ENCODE measurements at places on chromosomes 5 and 9.

DNA sequence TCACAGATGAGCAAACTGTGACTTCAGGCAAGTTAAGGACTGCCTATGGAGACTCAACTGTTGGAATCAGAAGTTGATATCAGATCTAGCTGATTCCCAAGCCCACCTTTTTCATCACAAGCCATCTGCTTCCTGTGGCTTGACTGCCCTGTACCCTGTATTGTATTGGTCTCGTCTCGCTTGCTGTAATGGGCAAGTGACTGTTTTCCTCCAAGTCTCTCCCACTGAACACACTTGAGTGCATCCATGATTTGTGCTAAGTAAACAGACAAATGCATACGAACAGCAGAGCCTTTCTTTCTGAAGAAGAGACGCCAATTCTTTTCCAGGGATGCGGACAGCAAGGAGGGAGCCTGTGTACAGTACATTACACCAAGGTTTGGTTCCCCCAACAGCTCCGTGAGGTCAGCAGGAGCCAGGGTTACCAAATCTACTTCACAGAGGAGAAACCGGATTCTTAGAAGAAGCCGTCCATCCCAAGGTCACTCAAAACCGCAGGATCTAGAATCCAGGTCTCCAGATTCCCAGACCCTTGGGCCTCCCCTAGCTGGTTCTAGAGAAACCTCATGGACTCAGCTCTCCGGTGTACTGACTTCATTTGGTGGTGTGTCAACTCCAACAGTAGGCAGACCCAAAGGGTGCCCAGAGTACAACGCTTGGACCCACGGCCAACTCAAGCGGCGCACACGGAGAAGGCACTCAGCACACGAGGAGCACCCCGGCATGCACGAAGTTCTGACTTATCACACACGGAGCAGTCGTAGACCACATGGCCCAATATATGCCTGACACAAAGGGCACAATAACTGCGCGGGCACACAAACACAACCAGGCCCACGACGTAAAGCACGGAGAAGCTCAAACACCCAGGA lies 1.1 kb downstream of the BAG1 start:
- no peak for DNase-seq

- no peak for DNase-seq
Measured at GRCh38 chr9:4706971-4707622, 27.7 kb downstream of the CDC37L1 start.

DNA sequence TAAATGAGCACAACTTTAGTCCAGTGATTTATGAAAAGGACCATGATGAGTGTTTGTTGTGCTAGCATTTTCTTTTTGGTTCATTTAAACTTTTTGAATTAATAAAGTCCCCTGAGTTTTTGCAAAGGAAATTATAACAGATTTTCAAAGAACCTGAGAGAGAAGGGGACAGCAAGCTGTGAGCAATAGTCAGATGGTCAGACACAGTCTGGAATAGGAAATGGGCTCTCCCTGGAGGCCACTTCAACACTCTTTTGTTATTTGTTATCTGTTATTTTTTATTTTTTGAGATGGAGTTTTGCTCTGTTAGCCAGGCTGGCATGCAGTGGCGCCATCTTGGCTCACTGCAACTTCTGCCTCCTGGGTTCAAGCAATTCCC lies 171.1 kb downstream of the ARHGEF28 start:
- DNase-seq: no peak

DNA sequence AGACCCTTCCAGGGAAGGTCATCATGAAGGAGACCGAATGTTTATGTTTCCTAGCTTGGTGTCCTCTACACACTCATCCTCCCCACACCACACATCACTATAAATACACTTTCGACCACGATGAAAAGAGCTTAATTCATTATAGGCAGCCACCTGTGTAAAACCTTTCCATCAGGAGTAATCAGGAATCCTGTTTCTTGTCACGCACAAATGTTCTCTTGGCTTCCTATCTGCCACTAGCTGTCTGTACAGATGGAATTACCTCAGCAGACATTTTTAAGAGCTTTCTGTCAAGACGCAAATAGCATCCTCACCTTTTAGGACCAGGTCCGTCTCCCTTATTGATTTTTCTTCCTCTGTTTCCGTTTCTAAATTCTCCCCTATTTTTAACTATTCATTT lies 79.1 kb downstream of the CYFIP2 start:
- no peak for DNase-seq

DNA sequence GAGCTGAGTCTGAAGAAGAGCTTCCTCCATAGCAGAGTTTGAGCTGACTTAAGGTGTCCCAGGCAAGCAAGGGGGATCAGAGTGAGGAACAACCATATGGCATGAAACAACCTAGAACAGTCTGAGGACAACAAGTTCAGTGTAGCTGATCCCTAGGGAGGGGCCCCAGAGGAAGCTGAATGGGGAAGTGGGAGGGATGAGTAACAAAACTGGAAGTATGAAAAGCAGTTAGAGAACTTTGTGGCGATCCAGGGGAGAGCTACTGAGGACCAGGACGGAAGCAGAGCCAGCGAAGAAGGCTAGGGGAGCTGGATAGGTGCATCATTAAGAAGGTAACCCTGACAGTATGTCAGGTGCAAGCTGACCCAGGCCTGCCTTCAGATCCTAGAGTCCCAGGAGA lies 580.8 kb downstream of the BNC2 start:
- no peak for DNase-seq

DNA sequence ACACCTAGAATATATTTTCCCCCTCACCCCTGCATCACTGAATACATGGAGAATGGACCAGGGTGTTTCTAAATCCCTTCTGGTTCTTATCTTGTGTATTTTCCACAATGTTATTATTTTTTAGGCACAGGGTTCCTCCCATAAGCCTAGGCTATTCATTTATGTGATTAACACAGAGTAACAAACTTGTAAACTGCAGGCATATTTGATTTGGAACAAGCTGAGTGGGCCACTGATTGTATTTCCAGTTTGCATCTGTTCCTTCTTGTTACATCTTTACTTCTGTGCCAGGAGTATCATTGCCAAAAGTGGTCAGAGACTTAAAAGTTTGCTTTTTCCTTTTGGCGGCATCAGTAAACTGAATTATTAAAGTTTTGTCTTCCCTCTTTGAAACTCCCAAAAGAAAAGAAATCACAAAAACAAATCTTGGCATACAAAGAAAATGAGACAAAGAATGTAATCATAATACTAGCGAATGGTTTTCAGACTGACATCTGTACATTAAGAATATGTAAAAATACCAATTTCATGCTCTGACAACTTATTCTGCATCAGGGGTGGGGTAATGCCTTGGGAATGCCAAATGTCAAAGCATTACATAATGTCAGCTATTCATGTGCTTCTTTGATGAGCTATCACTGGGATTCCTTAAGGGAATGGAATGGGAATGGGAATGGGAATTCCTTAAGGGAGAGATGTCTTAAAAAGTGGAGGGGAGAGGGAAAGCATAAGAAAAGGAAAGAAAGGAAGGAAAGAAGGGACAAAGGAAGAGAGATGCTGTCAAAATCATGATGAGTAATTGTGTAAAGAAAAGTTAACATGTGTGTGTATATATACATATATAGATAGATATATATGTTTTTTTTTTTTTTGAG lies 22.2 kb upstream of the PAX5 start:
- no peak for DNase-seq

- no peak for DNase-seq
Measured at GRCh38 chr5:166117072-166118066, 2174.1 kb upstream of the WWC1 start.

GRCh38 chr9:93941493-93941892 lies 13.7 kb downstream of the BARX1 start:
- DNase-seq: no peak

DNA sequence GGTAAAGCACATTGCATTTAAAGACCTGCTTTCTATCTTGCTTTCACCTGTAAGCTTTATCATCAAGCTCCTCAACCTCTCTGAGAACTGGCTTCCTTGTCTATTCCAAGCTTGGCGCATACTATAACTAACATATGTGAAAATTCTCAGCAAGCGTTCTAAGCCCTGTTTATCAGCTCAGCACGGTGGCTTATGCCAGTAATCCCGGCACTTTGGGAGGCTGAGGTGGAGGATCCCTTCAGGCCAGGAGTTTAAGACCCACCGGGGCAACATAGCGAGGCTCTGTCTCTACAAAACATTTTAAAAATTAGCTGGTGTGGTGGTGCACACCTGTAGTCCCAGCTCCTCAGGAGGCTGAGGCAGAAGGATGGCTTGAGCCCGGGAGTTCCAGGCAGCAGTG lies 1.6 kb upstream of the ATP6V0E1 start:
- DNase-seq: no peak

- no peak for DNase-seq
Measured at GRCh38 chr9:131584858-131585257, 39.5 kb downstream of the PRRT1B start.

Measured in stimulated activated CD8-positive, alpha-beta memory T cell treated with anti-CD3 and anti-CD28 coated beads, Interleukin-7, amount 100 ng/mL, for 24 hours (primary cell).